ENCODE measurements at places on chromosomes 11 and 22. TPM values are rescaled to one million over a fixed set of nuclear protein-coding genes. Genes with fewer than 3 reads are reported as not detected.

PUS3 gene
- total RNA-seq: 11.0 TPM

LARGE1 gene
- 10.6 TPM for total RNA-seq

GPR83 gene
- 0.09 TPM for total RNA-seq

CCDC89 gene
- total RNA-seq: 2.3 TPM

MICALL1 gene
- total RNA-seq: 21.7 TPM

APOL5 gene
- 1.1 TPM for total RNA-seq

HEPACAM gene
- total RNA-seq: under 0.01 TPM

DRD4 gene
- total RNA-seq: 0.22 TPM

PLA2G6 gene
- total RNA-seq: 10.1 TPM

GSTT2B gene
- 4.5 TPM for total RNA-seq

B3GAT3 gene
- total RNA-seq: 18.7 TPM

OR6X1 gene
- not detected for total RNA-seq

INPP5J gene
- 0.35 TPM for total RNA-seq

OR5T1 gene
- total RNA-seq: not detected

EXPH5 gene
- total RNA-seq: 0.80 TPM

NCF4 gene
- total RNA-seq: 5.9 TPM

SLC22A6 gene
- total RNA-seq: not detected

OR2AG1 gene
- not detected for total RNA-seq

RAB6A gene
- total RNA-seq: 75.3 TPM

TMEM191B gene
- total RNA-seq: 0.13 TPM

POU2F3 gene
- total RNA-seq: 0.13 TPM

GVQW3 gene
- total RNA-seq: 3.4 TPM

LRRC75B gene
- 9.8 TPM for total RNA-seq

RSF1 gene
- 36.9 TPM for total RNA-seq

OR52N4 gene
- total RNA-seq: not detected

UPK2 gene
- 0.09 TPM for total RNA-seq

ZNF215 gene
- 0.89 TPM for total RNA-seq

LGALS12 gene
- total RNA-seq: 0.18 TPM

PHLDA2 gene
- total RNA-seq: not detected

FOLR2 gene
- 23.5 TPM for total RNA-seq

OR52E8 gene
- not detected for total RNA-seq

ANO1 gene
- 5.8 TPM for total RNA-seq
